ENCODE measurements at places on chromosomes 12 and 14.
A peak's percentile ranks its signal among the peaks of the same experiment; 100 is the strongest.

GRCh38 chr12:32397696-32398095 lies 1.7 kb upstream of the FGD4 start:
- no peak for DNase-seq

DNA sequence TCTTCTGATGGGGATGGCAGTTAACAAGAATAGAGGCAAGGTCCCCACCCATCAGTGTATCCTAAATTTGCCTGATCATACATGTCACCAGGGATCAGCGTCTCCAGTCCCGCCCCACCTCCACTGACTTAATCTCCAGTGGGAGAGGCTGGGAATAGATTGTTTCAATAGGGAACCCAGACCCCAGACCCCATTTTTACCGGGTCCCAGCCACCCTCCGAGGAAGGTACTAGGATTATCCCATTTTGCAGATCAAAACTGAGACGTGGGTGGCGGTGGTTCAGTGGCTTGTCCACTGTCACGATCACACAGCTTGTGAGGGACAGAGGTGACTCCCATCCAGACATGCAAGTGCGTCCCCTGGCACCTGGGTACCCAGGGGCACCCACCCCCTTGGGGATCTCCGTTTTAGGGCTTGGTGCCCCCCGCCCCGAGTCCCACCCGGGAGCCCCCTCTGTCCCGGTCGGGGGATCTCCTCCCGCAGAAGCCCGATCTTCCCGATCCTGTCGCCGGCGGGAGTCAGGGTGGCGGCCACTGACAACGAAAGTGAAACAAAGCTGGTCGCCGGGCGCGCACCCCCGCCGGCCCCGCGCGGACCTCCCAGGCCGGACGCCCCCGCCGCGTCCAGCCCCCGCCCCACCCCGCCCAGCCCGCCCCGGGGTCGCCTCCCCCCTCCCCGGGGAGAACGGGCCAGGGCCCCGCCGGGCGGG lies 523 bp downstream of the WSB2 start:
- peak; percentile 42 for DNase-seq

- DNase-seq, result peak; percentile 63
Observed at GRCh38 chr12:57452937-57453509, 2.1 kb upstream of the INHBE start.

DNA sequence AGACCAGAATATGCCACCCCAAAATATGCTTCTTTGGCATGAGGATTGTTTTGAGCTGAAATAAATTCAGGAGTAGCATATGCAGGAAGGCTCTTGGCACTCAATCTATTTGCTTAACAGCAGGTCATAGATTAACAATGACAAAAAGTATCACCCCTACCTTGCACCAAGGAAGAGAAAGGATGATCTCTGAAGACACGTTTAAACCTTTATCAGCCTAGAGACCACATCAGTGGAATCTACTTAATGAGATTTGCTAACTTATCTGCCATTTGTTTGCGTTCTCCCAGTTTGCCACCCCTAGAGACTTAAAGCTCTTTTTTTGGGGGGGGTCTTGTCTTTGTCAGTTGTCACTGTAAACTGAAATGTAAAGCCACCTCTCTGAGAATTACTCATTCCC lies 1278.7 kb upstream of the USP15 start:
- DNase-seq, result no peak

- DNase-seq, result no peak
Observed at GRCh38 chr14:74852922-74853530, 22.9 kb downstream of the PROX2 start.

DNA sequence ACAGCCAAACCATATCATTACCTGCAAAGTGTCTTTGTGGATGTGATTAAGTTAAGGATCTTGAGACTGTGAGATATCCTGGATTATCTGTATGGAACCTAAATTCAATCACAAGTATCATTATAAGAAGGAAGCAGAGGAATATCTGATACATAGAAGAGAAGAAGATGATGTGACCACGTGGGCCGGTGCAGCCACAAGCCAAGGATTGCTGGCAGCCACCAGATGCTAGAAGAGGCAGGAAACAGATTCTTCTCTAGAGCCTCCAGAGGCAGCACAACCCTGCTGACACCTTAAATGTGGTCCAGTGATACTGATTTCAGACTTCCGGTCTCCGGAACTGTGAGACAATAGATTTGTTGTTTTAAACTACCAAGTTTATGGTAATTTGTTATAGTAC lies 6.1 kb upstream of the IFI27L2 start:
- no peak for DNase-seq

DNA sequence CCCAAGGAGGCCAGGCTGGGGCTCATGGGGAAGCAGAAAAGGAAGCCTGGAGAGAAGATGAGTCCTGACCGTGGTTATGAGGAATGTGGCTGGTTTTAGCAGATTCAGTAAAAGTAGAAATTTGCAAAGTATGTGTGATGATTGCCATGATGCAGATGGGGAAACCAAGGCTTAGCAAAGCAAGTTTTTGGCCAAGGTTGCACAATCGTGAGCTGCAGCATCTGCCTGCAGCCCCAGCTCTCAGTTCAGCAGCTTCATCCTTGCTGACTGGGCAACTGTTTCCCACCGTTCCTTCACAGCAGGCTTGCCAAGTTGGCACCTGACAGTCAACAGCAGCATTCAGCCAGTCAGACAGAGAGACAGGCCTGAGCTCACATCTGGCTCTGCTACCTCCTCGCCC lies 656.7 kb downstream of the MED13L start:
- DNase-seq, result no peak

DNA sequence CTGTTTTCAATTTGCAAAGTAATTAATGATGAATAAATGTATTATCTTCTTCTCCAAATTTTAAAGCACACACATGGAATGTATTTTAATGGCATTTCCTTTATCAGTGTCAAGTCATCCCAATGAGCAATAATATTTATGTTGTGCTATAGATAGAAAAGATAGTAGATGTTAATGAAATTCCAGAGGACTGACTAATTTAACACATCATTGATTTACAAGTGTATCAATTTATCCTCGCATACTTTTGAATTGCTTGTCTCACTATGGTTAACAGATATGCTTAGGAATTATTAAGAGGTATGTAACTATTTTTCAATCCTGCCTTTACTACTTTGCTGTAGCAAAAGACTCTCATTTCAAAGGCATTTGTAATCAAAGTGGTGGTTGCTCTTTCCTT lies 842.9 kb downstream of the SLC6A15 start:
- DNase-seq, result no peak

DNA sequence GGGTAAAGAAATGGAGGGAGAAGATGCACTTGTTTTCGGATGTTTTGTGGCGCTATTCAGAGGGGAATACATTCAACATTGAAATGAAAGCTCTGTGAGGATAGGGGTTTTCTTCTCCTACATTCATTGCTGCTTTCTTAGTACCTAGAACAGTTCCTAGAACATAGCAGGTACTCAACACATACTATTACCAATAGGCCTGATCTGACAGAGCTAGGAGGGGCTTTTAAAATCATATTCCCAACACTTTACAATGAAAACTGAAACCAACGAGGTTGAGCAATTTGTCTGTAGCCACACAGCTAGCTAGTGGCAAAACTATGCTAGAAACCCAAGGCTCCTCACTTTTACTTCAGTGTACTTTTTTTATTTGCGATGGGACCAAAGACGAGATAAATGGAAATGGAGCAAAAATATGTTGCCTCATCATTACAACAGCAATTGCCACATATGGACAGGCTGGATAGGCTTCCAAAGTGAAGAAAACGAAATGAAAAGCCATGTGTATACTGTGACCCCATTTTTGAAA lies 23.1 kb upstream of the IL22 start:
- no peak for DNase-seq

GRCh38 chr14:62670526-62670925 lies 374.7 kb downstream of the KCNH5 start:
- no peak for DNase-seq

DNA sequence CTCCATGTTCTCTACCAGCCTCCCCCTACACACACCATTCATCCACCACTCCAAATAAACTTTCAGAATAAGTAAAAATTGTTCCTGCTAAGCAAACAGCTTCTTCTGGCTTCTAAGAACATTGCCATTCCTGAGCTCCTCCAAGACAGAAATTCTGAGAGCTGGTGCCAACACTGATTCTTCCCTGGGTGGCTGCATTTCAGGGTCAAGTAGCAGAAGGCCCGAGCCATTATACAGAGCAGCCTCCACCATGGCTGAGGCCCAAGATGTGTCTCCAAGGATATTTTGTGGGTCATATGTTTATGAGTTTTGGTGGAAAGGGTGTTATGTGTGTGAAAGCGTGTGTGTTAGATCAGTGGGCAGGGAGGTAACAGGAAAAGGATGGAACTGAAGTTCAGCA lies 3.5 kb upstream of the RND1 start:
- DNase-seq, result no peak

- no peak for DNase-seq
Observed at GRCh38 chr12:75964150-75964549, 67.4 kb downstream of the PHLDA1 start.

GRCh38 chr12:98909746-98910145 lies 264.7 kb downstream of the APAF1 start:
- no peak for DNase-seq

GRCh38 chr14:29111554-29111953 lies 345.0 kb downstream of the FOXG1 start:
- no peak for DNase-seq

- DNase-seq, result no peak
Observed at GRCh38 chr14:55398679-55399078, 13.0 kb downstream of the ATG14 start.

DNA sequence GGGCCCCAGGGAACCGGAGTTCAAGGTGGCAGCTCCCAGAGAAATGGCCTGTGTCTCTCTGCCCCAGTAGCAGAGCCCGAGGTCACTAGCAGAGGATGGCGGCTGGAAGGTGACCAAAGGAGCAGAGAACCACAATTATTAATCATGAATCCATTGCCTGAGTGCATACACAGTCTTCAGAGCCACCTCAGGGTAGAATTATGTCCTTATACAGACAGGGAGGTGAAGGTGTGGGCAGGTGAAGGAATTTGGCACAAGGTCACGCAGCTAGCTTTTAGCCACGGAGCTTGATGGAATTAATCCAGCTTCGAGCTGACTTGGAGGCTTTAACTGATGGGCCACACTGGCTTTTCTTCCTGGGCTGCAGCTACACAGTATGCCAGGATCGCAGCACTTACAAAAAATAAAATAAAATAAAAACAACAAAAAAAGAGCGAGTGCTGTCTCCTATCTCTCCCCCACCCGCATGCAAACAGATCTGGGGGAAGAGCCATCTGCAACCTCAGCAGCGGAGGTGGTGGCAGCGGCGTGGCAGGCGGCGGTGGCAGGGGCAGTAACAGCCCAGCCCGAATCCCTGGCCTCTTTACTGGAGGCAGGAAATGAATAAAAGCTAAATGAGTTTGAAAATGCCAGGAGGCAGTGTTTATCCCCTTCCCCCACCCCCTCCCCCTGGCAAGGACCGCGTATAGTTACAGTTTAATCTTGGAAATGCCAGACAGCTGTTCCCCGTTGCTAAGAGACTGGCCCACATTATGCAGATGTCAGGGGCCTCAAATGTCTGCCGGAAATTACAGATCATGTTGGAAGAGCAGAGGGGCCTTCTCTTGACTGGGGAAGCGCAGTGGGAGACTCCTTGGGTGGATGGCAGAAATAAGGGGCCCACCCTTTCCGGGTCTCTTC lies 93.5 kb downstream of the LRRC74A start:
- peak; percentile 55 for DNase-seq

GRCh38 chr12:93773122-93773871 lies 96.1 kb downstream of the CRADD start:
- peak; percentile 40 for DNase-seq

GRCh38 chr14:91337699-91338335 lies 79.8 kb downstream of the CCDC88C start:
- DNase-seq, result no peak

GRCh38 chr12:106840243-106840642 lies 65.8 kb downstream of the RIC8B start:
- no peak for DNase-seq

DNA sequence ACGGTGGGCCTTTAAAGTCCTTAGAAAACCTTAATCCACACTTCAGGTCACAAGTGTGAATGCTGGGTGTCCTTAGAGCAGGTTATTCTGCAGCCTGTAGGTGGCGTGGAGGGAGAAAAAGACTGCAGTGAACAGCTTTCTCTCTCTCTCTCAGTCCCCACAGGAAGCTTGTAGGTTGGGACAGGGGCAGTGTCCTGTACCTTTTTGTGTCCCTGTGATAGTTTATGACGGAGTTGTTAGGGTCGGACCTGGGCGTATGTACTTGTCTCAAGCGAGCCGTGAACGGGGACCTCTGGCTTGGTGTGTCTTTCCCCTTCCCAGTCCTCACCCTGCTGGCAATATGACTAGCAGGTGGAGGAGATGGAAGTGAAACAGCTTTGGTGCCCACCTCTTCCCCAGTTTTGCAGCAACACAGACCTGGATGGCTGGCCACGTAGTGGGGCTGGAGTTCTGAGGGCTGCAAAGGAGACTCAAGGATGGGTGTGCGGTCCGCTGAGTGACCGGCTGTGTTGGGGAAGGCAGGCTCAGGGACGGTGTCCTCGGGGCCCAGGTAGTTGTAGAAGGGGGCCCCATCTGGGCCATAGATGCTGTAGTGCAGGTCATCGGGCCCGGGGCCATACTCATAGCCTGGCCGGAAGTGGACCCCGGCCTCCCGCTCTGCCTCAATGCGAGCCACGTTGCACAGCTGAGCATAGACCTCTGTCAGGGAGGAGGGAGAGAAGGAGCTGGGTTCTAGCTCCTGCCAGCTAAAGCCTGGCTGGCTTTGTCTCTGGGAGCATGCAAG lies 8.9 kb downstream of the ISCA2 start:
- DNase-seq, result no peak
